ENCODE measurements at places on chromosomes 3 and 15. TPM values are rescaled to one million over a fixed set of nuclear protein-coding genes. Genes with fewer than 3 reads are reported as not detected.

- DNase-seq = peak; percentile 25
- H3K27me3 ChIP-seq = no peaks in the 10 kb centered on the region
- H3K4me3 ChIP-seq = no peak overlapping the region
Measured at GRCh38 chr3:31550452-31551251, 17.9 kb downstream of the STT3B start.

- H3K4me1 ChIP-seq = no peaks in the 10 kb centered on the region
- no peak for DNase-seq
- H3K27ac ChIP-seq = no peak overlapping the region
- H3K27me3 ChIP-seq = no peaks in the 10 kb centered on the region
- no peak overlapping the region for H3K4me3 ChIP-seq
Measured at GRCh38 chr3:64578062-64578770, 109.6 kb downstream of the ADAMTS9 start.

GRCh38 chr3:29319798-29320197 is 38.9 kb downstream of the RBMS3 start:
- H3K4me1 ChIP-seq = no peaks in the 10 kb centered on the region
- H3K27ac ChIP-seq = no peak overlapping the region
- no peaks in the 10 kb centered on the region for H3K36me3 ChIP-seq
- no peak overlapping the region for H3K4me3 ChIP-seq
- DNase-seq = no peak

- no peak for DNase-seq
- no peak overlapping the region for H3K4me3 ChIP-seq
- no peaks in the 10 kb centered on the region for H3K27me3 ChIP-seq
- H3K4me1 ChIP-seq = no peaks in the 10 kb centered on the region
- no peaks in the 10 kb centered on the region for H3K36me3 ChIP-seq
Measured at GRCh38 chr3:175336406-175337133, 477.4 kb downstream of the NAALADL2 start.

DNA sequence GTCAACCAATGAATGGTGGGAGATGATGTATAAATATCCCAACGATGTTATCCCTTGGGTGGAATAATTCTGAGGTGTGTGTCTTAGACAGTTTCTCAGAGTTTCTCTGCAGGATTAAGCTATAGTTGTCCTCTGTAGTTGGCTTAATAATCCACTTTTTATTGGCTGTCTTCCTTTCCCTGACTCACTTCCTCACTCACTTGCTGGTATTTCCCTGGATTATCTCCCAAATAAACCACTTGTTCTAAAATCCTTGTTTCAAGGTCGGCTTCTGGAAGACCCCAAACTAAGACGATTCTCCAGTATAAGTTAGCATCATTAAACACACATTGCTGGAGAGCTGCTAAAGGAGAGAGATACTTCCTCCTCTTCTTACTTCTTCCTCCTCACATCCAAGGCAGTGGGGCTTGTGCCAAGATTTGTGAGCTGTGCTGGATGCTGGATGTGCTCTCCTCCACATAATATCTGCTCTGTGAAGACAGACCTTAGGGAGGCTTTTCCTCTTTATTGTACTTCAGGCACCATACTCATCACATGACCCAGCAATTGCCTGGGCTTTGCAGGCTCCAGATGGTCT is 22.5 kb upstream of the ROPN1 start:
- H3K27me3 ChIP-seq = peaks cover 16% of the 10 kb centered on the region
- H3K27ac ChIP-seq = no peak overlapping the region
- DNase-seq = no peak
- no peaks in the 10 kb centered on the region for H3K36me3 ChIP-seq
- H3K4me1 ChIP-seq = no peaks in the 10 kb centered on the region
- no peak overlapping the region for H3K4me3 ChIP-seq

ITIH3 gene
- polyA plus RNA-seq = not detected

GRCh38 chr3:10116138-10116460 is 624 bp downstream of the BRK1 start:
- peaks cover 12% of the 10 kb centered on the region for H3K27me3 ChIP-seq
- no peak for DNase-seq
- H3K4me1 ChIP-seq = peaks cover 30% of the 10 kb centered on the region
- peak overlapping the region; percentile 95 for H3K27ac ChIP-seq
- H3K36me3 ChIP-seq = no peaks in the 10 kb centered on the region

HCLS1 gene
- 546 TPM for polyA plus RNA-seq

IGSF10 gene
- polyA plus RNA-seq = not detected

GRCh38 chr3:197333901-197334639 is 35.7 kb upstream of the DLG1 start:
- no peak overlapping the region for H3K27ac ChIP-seq
- H3K4me3 ChIP-seq = no peak overlapping the region
- H3K36me3 ChIP-seq = peaks cover 4% of the 10 kb centered on the region
- peaks cover 8% of the 10 kb centered on the region for H3K27me3 ChIP-seq
- peaks cover 10% of the 10 kb centered on the region for H3K4me1 ChIP-seq
- DNase-seq = no peak

DNA sequence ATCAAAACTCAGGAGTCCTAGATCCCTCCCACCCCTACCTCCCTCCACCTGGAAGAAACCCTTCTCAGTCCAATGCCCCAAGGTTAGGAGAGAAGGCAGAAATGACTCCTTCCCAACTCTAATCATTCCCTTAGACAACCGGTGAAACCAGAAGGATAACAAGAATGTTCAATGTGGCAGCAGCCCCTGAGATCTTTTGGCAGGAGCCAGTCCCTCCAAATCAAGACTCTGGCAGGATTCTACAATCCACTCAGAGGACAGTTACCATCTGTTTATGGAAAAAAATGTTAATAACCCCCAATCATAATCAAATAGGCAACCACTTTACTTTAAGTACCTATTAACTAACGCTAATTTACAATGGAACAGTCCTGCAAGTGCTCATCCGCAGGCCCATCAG is 136.5 kb downstream of the NTRK3 start:
- H3K36me3 ChIP-seq = no peaks in the 10 kb centered on the region
- H3K27me3 ChIP-seq = peaks cover 5% of the 10 kb centered on the region
- no peak overlapping the region for H3K27ac ChIP-seq
- DNase-seq = no peak
- H3K4me1 ChIP-seq = no peaks in the 10 kb centered on the region

DNA sequence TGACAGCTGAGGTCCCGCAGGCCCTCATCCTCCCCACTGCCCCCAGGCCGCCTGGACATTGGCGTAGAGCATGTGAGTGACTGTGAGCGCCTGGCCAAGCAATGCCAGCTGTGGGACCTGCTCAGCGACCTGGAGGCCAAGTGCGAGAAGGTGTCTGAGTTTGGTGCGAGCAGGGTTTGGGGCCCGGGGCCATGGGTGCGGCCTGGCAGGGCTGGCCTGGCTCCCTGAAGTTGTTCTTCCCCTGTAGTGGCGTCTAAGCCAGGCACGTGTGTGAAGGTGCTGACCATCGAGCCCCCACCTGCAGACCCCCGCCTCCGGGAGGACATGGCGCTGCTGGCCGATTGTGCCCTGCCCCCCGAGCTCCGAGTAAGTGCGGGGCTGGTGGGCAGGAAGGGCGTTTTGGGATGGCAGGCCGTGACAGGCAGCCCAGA is 4.2 kb downstream of the ABTB1 start:
- no peak overlapping the region for H3K4me3 ChIP-seq
- no peak overlapping the region for H3K27ac ChIP-seq
- H3K4me1 ChIP-seq = peaks cover 27% of the 10 kb centered on the region
- no peak for DNase-seq

DNA sequence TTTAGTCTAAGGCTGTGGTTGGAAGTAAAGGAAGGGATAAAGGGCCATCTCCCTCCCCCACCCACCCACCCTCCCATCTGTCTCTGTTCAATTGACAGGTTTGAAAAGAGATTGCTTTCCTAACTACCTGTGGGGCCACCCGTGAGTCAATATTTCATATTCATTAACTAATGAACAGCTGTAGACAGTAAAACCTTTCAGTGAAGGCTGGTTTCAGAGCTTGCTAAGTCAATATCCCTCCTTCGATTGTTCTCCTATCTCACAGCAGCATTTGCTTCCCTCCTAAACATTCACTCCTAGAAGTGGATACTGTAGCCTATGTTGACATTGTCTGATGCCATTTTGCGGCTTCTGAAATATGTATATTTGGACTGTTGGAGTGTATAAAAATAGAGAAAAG is 85.9 kb upstream of the SYNPR start:
- no peak overlapping the region for H3K4me3 ChIP-seq
- DNase-seq = no peak
- peaks cover 2% of the 10 kb centered on the region for H3K27me3 ChIP-seq
- H3K4me1 ChIP-seq = no peaks in the 10 kb centered on the region
